ENCODE measurements at places on chromosomes 1 and 21.

GRCh38 chr1:202843081-202843480, 32.3 kb downstream of the PCAT6 start:
- DNase-seq = no peak

GRCh38 chr1:196438329-196438728, 169.9 kb downstream of the KCNT2 start:
- no peak for DNase-seq

GRCh38 chr1:244163861-244164510, 112.9 kb downstream of the ZBTB18 start:
- no peak for DNase-seq

- DNase-seq = no peak
Measured at GRCh38 chr1:203996126-203996525, 76.8 kb upstream of the SOX13 start.

- DNase-seq = no peak
Measured at GRCh38 chr1:70890408-70890807, 157.2 kb downstream of the PTGER3 start.

All from stimulated activated CD4-positive, alpha-beta T cell treated with anti-CD3 and anti-CD28 coated beads, Interleukin-15, amount 100 ng/mL, for 1 hour (primary cell).